ENCODE measurements at places on chromosomes 5 and 9.

GRCh38 chr5:106127341-106127781 is 1543.4 kb downstream of the EFNA5 start:
- no peak for DNase-seq

GRCh38 chr5:88831816-88832215 is 51.2 kb downstream of the MEF2C start:
- DNase-seq: no peak

GRCh38 chr9:10566848-10567247 is 46.0 kb downstream of the PTPRD start:
- no peak for DNase-seq

DNA sequence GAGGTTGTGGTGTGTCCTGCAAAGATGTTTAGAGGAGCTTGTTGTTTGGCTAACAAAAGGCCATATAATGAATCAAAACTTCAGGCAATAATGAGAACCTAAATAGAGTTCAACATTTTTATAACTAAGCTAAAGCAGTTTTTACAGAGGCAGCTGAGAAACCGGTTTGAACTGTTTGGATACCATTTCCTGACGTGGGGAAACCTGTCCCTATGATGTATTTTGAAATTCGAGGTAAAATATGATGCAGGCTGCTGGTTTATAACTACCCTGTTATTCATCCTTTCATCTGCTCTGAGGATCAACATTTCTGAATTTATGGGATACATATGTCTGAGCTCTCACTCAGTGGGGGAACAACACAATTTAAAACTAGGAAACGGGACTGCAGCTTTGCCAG is 289.5 kb upstream of the IRX2 start:
- no peak for DNase-seq

GRCh38 chr5:3019045-3019444 is 267.6 kb upstream of the IRX2 start:
- DNase-seq: no peak

DNA sequence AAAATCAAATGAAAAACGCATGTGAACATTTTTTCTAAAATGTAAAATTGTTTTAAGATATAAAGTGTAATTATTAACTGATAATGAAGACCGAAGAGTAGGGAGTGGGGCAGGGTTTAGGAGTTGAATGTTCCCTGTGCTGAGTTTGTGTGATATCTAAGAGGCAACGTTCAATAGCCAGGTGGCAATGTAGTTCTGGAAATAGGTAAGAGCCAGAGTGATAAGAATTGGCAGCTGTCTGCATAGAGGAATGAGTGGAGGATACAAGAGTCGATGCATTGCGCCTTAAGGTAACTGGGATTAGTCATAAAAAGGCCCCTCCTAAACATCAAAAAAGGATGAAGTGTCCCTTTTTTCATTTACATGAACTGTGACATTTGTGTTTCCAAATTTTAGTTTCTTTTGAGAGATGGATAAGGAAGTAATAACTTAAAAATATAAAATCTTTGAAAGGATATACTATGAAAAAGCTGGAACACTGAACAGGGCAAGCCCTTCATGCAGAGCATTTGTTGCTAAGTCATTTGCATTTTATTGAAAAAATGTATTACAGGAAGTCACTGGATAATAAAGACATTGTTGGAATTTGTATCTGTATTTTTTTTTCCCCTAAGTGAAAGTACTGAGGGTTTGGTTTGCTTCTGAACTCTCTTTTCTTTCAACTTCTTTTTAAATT is 659.3 kb downstream of the ACTL7B start:
- DNase-seq: no peak

- no peak for DNase-seq
These were observed 165.2 kb downstream of the SLC25A46 start for GRCh38 chr5:110903966-110904365.

- DNase-seq: peak; percentile 31
These were observed 431.0 kb upstream of the MEF2C start for GRCh38 chr5:89313804-89314588.

DNA sequence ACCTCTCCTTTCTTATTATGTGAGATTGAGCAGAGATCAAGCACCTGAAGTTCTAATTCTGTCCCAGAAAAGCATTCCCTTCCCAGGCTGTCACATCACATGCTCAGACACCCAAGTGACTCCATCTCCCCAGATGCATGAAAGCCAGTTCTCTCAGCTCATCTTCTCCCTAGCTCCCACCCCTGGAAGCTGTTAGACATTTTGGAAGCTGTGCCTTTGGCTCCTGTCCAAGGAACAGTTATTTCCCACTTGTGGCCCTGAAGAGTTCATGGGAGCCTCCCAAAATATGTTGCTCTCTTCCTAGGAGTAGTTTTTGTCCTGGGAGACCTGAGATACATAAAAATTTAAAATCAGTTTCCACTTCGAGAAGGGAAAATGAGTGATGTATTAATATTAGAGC is 161.4 kb upstream of the GAS1 start:
- no peak for DNase-seq

- DNase-seq: no peak
These were observed 75.3 kb downstream of the PIP5K1B start for GRCh38 chr9:68780380-68780712.

GRCh38 chr5:128092144-128092543 is 8.6 kb downstream of the SLC12A2 start:
- DNase-seq: no peak

- peak; percentile 6 for DNase-seq
These were observed 15.6 kb downstream of the FCN2 start for GRCh38 chr9:134895908-134896833.

DNA sequence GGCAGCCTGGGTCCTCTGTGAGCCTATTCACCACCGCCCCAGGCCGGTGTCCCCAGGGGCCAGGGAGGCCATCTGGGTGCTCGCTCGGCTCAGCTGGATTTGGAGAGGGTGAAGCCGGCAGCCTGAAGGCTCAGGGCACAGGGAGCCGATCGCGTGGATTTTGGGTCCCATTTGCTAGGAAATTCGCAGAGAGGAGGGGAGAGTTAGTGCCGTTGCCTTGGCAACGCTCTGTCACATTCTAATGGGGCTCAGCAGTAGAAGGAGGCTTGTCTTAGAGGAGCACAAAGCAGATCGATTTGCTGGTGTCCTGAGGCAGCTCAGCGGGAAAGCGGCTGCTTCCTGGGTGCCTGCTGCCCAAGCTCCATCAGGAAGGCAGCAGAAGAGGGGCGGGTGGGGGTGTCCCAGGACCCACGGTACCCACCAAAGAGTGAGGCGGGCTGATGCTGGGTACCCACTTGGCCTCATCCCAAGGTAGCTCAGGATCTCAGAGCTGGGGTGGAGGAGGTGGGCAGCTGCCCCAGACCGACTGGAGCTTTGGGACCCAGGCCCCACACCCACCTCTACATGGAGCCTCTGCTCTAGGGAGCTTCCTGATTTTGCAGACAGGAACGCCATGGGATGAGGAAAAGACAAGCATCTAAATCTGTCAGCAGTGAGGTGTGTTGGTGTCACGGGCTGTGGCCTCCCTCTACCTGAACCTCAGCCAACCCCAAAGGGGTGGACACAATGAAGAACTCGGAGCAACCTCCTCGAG is 17.1 kb upstream of the OLFM1 start:
- no peak for DNase-seq

DNA sequence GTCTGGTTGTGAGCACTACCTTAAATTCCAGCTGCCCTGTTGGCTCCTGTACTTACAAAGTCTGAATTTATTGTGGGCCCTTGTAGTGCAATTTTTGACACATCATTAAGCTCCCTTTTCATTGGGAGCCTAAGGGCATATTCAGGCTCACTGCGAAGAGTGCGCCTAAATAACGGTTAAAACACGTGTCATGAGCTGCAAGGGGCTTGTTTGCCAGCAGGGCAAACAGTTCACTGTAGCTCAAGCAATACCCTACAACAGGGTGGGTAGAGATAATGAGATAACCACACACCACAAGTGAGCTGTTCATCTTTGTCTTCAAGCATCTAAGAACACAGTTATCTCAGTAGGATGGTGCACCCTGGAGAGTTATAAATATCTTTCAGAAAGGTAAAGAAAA is 214.2 kb downstream of the SLF1 start:
- no peak for DNase-seq

DNA sequence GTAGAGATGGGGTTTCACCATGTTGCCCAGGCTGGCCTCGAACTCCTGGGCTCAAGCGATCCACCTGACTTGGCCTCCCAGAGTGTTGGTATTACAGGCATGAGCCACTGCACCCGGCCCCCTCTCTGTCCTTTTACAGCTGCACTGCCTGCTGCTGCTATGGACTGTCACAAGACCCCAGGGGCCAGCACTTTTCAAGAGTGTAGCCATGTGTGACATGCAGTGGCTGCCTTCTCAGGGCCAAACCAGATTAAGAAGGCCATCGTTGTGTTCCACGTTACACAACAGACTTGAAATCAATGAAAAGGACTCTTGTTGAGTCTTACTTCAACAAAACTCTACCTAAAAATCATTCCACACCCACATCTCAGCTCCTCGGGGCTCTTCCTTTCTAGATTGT is 78.9 kb upstream of the ICE1 start:
- DNase-seq: no peak

- DNase-seq: no peak
These were observed 10.7 kb upstream of the SUB1 start for GRCh38 chr5:32574540-32575175.

- DNase-seq: no peak
These were observed 58.3 kb downstream of the FAM81B start for GRCh38 chr5:95449460-95449859.

DNA sequence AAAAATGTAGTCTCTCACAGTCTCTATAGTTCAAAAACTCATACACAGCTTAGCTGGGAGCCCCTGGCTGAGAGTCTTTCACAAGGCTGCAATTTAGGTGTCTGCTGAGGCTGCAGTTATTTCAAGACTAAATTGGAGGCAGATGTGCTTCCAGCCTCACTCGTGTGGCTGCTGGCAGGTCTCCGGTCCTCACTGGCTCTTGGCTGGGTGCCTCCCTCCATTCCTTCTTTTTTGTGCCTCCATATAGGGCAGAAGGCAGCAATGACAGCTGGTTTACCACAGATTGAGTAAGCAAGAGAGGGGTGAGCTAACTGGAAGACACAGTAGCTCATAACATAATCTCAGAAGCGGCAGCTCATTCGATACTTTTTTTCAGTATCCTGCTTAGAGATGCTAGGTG is 2167.7 kb upstream of the WWC1 start:
- DNase-seq: no peak

DNA sequence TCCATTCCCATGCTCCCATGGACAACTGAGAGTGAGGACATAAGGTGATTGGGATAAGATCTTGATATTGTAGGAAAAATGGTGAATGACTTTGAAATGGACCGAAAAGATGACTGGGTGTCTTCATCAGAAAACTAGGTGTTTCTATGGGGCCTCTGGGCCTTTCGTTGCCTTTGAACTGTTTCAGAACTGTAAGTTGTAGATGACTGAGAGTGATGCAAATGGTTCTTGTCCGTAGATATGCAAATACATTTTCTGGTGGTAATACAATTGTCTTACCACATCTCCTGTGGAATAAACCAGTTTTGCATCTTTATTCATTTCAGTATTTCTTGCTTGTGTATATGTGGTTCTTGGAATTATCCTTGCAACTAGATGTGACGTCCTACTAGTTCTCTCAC is 16.0 kb upstream of the TEX48 start:
- DNase-seq: no peak

GRCh38 chr9:133429214-133429613 is 7.0 kb downstream of the ADAMTS13 start:
- no peak for DNase-seq

DNA sequence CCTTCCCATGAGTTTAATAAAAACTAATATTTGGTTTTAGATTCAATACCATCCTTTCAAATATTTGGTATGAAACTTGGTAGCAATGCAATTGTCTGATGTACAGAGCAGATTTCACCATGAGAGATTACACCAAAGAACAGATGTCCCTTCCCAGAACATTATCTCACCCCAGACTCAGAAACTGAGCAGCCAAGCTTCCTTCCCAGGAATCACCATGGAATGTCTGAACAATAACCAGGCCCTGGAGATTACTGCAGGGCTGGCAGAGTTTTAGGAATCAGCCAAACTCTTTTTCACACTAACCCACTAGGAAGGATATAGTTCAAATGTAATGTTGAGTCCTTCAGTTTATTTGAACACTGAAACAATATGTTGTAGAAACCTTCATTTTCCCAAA is 23.9 kb downstream of the CLTA start:
- no peak for DNase-seq

GRCh38 chr9:33823801-33824200 is 6.8 kb downstream of the UBE2R2 start:
- no peak for DNase-seq

DNA sequence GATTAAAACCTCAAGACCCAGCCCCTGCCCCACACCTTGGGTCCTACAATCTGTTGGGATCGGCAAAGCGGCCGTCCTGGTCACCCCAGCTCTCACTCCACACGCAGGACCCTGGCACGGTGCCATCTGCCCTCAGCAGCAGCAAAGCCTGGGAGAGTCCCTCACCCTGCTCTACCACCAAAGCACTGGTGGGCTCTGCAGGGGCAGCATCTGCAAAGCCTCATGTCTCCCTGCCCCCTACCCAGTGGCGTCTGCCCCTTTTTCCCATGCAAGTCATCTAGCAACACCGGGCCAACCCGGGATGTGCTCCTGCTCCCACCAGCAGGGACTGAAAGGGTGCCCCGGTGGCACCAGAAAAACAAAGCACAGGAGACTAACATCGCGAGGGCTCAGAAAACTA is 19.6 kb upstream of the CNOT6 start:
- DNase-seq: no peak

DNA sequence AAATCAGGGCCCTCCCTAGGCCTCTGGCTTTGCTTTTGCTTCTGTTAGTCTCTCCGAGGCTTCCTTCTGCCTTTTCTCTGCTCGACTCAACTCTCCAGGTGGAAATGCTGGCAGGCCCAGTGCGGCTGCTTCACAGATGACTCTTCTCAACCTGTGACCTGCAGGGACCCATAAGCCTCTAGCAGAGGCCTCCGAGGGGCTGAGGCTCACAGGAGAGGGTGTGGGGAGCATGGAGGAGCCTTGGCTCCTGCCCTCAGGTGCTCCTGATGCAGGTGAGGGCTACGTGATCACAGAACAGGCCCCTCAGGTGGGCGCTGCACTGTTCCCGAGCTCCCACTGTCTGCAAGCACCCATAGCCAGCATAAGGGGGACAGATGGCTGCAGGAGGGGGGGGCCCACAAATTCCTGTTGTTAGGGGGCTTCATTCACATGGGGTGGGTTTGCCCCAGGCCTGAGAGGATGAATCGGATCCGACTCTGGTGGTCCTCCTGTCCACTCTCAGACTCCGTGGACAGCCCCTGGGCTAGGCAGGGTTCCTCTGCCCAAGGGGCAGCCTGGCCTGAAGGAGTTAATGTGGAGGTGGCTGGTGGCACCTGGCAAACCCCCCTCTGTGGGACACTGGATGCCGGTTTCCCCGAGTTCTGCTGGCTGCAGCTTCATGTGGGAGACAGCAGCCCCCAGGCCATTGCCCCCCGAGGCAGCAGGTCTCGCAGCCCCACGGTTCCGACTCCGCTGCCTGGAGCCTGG is 10.9 kb upstream of the FCN2 start:
- no peak for DNase-seq
